Cardiac fibroblast (primary cell): ENCODE measurements at places on chromosomes 13 and 19.

GRCh38 chr19:50050406-50051227, 24.8 kb downstream of the ZNF473 start:
- peak; percentile 81 for DNase-seq

DNA sequence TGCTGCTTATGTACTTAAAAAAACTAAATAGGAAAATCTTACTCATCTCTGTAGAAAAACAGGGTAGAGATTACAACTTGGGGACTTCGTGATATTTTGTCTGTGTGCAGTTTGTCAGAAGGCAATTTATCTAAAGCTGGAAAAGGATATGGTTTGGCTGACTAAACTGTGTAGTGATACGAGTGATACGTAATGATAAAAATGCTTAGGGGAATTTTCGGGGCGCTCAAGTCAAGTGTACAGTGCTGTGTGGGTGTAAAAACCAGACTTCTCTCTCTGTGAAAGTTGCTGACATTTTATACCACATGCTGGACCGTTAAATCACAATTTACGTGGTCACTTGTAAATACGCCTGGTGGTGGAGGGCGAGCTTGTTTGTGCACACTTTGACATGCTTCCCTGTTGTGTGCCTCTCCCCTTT, 221.7 kb downstream of the KCNRG start:
- peak; percentile 38 for DNase-seq

GRCh38 chr19:1261538-1261797, 7.7 kb upstream of the CIRBP start:
- no peak for DNase-seq

- no peak for DNase-seq
These were observed 44.6 kb downstream of the DLEU7 start for GRCh38 chr13:50798923-50799322.

DNA sequence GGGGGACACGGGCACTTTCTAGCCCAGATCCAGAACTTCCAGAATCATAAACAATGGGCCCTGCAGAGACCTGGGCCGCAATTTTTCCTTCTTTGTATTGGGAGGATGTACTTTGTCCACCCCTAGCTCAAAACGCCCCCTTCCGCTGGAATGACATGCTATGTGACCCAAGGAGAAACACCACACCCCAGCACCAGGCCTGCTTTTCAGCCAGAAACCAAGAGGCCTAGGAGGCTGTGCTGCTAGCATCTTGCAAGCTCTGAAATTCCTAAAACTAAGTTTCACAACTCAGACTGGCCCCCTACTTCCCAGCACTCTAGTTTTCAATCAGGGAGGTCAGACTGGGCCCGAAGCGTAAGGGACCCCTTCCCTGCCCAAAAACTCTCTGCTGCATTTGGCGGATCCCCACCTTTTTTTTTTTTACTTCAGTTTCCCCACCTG, 538 bp downstream of the LSM4 start:
- DNase-seq = peak; percentile 68

DNA sequence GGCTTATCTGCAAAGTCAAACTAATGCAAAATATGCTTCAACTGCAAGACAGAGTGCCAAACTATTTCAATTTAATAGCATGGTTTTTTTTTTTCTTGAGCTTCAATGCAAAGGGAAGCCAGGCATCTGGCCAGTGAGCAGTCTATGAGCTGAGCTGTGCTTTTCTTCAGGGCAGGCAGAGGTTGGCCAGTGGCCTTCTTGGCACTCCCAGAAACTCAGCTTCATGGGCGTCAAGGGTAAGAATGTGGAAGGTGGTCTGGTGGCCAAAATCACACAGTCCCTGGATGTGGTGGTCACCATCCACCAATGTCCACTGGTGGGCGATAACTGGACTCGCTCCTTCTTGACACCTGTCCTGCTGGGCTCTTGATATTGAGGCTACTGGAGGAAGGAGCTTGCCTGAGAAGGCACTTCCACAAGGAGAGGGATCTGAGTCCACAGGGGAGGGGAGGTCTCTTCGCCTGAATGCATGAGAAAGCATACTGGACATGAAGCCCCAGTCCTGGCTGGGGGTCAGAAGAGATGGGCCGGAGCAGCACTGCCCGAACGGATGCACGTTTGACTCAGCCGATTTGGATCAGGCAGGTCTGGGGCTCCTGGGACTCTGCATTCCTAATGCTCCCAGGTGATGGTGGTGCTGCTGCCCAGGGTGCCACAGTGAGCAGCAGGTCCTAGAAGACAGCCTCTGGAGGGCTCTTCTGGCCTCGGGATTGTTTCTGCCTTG, 17.1 kb downstream of the COL4A2 start:
- no peak for DNase-seq

GRCh38 chr13:29594303-29594709, 1.2 kb downstream of the SLC7A1 start:
- peak; percentile 48 for DNase-seq

DNA sequence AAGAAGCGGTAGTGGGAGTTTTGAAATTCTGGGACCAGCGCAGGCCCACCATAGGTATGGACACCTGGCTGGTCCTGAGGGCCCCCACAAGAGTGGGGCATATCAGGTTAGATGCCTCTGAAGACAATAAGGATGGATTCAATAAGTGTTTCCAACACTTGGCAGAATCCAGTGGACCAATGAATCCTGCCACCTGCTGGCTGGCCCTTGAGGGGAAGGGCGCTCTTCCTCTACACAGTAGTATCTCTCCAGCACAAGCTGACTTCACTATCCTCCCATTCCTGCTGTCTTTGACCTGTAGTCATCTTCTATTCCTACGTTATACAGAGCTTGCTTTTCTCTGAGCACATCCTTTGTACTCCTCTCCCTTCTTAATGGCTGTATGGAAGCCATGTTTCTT, 199.7 kb upstream of the TSHZ3 start:
- DNase-seq = peak; percentile 61

DNA sequence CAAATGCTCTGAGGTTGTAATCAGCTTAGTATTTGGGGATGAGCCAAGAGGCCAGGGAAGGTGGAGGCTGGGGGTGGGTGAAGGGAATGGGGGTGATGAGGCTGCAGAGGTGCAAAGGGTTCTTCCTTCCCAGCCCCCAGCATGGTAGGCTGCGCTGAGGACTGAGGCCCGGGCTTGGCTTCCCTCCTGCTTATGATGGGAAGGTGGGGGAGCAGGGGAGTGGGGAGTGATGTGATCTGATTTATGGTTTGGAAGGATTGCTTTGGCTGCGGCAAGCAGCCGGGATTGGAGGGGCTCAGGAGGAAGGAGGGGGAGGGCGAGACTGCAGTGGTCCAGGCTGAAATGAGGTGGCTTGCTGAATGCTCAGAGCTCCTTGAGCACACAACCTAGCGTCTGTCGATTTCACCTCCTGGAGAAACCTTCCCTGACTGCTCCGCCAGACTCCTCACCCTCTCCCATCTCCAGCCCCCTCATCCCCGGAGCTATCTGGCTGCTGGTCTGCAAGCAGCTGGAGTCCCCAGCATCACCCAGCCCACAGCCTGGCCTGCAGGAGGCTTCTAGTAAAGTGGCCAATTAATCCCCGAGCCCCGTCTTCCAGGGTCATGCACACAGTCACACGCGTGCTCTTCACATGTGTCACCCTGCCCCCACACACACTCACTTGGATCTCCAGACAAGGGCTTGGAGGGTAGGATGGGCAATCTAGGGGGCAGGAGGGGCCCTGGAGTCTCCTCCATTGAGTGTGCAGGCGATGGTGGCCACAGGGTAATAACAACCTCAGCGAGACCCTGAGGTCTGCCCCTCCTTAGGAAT, 757 bp upstream of the CLEC11A start:
- no peak for DNase-seq
